ENCODE measurements at places on chromosomes 7 and 10.

GRCh38 chr10:125023862-125024496 lies 82.1 kb downstream of the ZRANB1 start:
- DNase-seq = no peak

DNA sequence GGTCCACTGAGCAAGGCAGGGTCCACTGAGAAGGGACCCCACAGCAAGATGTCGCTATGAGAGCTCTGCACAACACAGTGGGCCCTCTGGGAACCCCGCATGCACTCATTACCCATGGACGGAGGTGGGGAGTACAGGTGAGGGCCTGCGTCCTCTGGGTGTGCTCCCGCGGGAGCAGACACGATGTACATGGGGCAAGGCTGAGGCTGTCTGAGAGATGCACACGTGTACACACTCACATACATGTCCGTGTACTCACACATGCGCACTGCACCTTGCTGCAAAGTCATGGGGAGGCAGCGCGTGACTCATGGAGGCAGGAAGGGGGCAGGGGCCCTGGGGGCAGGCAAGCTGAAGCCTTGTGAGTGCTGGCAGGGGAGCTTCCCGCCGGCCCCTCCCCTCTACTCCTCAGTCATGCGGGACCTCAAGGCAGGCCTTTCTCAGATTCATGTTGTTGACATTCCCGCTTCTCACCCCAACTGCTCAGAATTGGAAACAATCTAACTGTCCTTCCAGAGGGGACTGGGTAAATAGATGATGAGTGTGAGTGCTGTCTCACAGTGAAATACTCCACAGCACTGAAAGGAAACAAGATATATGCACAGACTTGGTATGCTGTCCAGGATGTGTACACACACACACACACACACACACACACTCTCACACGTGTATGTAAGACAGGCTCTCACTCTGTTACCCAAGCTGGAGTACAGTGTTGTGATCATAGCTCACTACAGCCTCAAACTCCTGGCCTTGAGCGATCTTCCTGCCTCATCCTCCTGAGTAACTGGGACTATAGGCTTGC lies 40.0 kb downstream of the GOLGA7B start:
- no peak for DNase-seq

DNA sequence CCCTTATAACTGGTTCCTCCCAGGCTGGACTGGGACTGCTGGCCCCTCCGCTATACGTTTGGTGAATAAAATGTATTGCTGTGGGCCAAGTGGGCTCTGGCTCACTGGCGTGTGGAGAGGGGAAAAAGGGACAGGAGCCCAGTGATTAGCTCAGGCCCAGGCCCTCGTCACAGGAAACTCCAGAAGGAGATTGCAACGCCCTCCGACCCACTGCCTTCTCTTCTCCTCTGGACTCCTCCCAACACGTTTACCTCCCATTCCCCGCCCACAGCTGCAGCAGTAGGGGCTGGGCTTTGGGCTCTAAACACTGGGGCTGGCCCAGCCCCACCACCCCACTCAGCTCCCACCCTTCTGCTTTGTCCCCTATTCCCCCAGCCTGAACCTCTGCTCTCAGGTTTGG lies 173.9 kb downstream of the NEURL1 start:
- no peak for DNase-seq

GRCh38 chr10:53489335-53490182 lies 717.0 kb upstream of the MBL2 start:
- no peak for DNase-seq

DNA sequence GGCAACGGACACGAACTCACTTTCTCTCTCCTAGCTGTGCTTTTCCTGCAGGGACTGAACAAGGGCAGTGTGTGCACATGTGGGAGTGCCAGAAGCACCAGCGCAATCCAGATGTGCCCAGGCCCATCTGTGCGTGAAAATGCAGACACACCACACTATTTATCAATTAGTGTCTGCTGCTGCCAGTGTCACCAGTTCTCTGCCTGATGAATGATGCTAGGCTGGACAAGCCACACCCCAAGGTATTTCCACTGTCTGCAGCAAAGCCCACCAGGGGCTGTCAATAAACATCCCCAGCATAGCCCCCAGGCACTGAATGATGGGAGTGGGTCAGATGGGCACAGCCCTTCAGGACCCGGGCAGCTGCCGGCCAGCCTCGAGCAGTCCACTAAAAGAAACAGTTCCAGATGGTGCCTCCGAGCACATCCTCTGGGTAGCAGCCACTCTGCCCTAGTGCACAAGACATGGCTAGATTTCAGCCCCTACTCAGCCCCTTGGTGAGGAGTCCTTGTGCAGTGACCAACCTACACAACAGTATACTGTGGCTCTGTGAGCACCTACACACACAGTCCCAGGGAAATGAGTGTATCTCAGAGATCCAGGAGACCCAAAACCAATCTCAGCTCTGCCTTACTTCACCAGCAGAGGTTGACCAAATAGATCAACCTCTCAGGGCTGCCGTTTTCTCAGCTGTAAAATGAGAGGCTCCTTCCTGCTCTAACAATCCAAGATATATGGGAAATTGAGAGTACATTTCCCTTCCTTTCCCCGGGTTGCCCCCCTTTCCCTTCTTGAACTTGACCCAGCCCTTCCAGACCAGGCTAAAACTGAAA lies 314.7 kb downstream of the PLXNA4 start:
- DNase-seq = no peak

DNA sequence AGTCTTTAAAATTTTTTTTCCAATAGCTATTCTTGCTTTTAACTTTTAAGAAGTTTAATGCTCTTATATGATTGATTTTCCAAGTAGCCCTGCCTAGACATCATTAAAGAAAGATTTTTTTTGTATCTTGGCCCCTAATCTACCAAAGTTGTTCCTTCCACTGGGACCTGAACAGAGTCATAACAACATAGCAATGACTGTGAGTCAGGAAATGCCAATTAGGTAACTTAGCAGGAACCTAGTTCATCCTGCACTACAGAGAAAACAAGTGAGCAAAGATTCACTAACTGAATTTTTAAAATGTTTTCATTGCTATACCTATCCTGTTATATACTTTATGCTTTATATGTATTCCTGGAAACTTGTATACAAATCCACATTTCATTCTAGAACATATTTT lies 284.7 kb downstream of the BICC1 start:
- no peak for DNase-seq

DNA sequence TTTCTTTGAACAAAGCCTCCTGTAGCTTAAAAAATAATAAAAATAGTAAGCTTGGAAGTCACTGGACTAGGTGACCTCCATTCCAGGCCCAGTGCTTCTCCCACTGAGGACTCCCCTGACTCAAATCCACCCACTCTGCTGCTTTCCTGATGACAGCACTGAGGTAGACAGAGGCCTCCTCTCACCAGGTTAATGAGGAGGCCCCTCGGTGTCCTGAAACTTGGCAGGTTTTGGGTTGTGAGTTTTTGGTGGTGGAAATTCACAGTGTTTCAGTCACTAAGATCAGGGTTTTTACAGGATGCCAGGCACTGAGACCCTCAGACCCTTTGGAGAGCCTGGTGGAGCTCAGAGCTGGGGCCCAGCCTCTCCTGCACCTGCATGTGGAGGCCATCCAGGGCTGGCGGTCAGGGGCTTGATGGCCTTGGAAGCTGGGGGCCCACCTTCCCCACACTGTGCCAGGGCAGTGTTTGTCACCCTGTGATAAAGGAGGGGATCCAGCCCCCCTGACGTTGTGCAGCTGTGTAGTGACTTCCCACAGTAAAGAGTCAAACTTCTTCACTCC lies 19.1 kb downstream of the TSPAN14 start:
- DNase-seq = no peak

GRCh38 chr7:149720372-149721083 lies 52.9 kb downstream of the ZNF467 start:
- no peak for DNase-seq

GRCh38 chr10:18261063-18261610 lies 120.9 kb downstream of the CACNB2 start:
- DNase-seq = no peak

GRCh38 chr7:128155100-128155740 lies 85.9 kb upstream of the LEP start:
- no peak for DNase-seq

DNA sequence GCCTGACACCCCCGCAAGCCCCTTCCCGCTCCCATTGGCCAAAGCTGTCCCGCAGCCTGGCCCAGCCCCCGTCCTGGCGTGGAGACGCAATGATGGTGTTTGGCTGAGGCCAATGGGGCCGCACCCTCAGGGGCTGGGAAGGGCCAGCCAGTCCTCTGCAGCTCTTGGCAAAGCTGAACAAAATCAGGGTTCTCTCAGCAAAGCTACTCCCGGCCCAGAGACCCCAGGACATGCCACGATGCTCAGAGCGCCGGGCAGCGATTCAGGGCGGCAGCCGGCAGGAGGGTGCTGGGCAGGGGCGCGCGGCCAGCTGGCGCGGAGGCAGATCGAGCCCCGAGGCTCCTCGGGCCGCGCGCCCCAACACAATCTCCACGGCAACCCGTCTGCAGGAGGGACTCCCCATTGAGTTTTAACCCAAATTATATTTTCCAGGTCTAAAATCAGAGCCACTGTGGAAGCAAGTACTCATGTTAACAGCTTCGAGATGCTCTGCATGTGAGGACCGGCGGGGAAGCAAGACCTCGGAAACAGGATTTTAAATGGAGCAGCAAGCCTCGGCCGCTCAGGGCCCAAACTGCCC lies 8.8 kb upstream of the CNPY1 start:
- no peak for DNase-seq

DNA sequence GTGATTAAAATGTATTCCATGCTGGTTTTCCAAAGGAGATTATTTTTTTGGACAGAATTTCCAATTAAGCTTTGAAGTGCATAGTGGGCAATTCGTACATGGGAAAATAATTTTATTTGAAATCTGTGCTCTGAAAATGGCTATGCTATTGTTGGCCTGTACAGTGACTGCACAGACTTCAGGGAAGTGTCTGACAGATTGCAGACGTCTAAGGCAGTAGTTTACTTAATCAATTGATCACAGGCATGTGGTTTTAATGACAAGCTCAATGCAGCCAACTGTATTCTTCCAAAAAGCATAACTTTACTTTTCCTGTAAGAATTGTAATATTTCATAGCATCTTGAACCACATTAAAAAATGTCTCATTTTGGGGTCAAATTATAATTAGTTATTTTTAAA lies 102.0 kb downstream of the SEMA3C start:
- DNase-seq = no peak

- DNase-seq = no peak
Observed at GRCh38 chr7:106480616-106481031, 180.3 kb downstream of the CCDC71L start.

DNA sequence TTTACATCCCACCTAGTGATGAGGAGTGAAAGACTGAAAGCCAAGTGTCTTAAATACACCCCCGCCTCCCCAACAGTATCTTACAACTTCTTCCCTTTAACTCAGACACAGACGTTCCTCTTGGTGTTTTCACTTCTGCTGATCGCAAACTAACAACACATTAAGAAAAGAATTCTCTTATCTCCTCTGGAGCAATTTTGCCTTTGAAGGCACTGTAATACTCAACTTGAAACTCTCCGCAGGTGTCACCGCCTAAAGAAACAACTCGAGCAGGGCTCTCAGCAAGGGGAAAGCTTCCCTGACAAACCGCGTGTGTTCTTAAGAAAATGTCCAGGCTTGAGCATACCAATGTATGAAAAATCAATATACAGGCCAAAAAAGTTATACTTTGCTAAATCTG lies 452 bp downstream of the SEMA3C start:
- DNase-seq = no peak
